Left ventricle myocardium inferior (tissue), 1 donor: ENCODE measurements at places on chromosomes 7 and 10. TPM values are rescaled to one million over a fixed set of nuclear protein-coding genes. Genes with fewer than 3 reads are reported as not detected.

GRCh38 chr7:33921216-33921938 lies 16.0 kb downstream of the BMPER start:
- DNase-seq: peak; percentile 57

VWA2 gene
- not detected for total RNA-seq

TFR2 gene
- total RNA-seq: 0.25 TPM

SCRN1 gene
- 13.4 TPM for total RNA-seq

STEAP1 gene
- 1.2 TPM for total RNA-seq
